ENCODE measurements at places on chromosomes 6 and 20.

GRCh38 chr20:4412216-4412615 is 309.5 kb upstream of the PRND start:
- DNase-seq, result no peak

- DNase-seq, result no peak
Observed at GRCh38 chr6:137973201-137973600, 106.1 kb downstream of the TNFAIP3 start.

- DNase-seq, result no peak
Observed at GRCh38 chr20:19786311-19786710, 28.3 kb downstream of the RIN2 start.

DNA sequence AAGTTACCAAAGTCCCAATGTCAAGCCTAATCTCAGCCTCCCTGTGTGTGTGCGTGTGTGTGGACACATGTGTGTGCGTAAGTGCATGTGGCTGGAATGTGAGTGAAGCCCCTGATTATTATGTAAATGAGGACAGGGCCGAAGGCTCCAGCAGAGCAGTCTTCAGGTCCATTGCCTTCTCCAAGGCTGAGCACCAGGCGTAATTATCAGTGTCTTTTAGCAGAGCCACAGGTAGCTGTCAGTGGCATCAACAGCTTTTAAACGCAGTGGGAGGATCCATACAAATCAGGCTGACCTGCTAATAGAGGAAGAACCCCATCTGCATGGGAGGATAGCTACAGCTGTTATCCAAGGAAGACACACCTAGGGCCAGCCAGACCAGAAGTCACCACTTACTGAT is 324.3 kb upstream of the MOCS1 start:
- no peak for DNase-seq

DNA sequence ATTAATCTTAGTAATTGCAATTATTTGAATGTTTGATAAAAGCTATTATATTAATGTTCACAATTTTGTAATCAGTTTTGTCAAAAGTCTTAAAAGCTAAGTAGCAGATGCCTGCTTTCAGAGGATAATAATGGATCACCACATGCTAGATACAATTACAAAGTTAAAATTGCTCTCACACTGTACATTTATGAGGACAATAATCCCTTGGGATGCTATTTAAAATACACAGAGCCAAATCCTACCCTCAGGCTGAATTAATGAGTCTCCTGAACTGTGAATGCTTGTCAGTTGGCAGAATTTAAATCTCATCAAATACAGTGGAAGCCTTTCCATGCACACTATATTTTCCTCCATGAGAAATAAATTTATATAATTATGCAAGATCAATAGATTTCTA is 153.3 kb upstream of the SYNCRIP start:
- DNase-seq, result no peak

DNA sequence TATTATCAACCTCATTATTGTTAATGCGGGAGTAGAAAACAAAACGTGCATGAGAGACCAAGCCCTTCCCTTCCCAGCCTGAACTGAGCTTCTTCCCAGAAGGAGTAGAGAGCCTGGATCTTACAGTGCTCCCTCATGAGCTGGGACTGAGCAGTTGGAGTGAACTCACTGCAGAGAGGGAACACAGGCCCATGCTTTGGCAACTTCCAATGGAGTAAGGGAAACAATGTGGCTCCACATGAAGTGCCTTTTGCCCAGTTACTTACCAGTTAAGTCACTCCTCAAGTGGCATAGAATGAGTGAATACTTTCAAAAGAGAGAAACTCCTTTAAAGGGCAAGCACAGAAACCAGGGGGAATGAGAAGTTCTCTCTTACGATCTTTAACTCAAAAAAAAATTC is 12.4 kb downstream of the FHL5 start:
- no peak for DNase-seq

DNA sequence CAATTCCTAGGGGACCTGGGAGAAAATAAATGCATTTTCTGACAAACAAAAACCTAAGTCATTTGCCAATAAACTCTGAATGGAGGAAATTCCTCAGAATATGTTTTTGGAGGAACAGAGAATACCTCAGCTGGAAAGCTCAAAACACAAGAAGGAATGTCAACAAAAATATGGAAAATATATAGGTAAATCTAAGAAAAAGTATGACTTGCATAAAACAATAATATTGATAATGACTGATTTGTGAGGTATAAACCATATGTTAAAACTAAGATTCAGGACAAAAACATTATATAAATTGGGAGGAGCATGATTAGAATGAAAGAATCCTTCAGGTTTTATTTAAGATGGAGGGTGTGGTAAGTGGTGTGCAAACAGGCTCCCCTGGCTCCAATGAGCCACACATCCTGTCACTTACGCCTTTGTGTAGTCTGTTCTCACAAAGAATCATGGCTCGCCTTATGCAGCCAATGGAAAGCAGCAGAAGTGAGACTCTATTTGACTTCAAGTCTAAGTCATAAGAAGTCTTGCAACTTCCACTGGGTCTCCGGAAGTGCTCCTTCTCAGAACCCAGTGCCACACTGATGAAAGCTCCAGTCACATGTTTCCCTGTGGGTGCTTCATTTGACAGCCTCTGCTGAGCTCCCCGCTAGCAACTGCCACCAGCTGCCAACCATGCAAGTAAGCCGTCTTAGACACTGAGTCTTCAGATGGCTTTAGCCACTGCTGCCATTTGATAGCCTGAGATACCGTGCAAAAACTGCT is 8.1 kb downstream of the CFAP61 start:
- no peak for DNase-seq

DNA sequence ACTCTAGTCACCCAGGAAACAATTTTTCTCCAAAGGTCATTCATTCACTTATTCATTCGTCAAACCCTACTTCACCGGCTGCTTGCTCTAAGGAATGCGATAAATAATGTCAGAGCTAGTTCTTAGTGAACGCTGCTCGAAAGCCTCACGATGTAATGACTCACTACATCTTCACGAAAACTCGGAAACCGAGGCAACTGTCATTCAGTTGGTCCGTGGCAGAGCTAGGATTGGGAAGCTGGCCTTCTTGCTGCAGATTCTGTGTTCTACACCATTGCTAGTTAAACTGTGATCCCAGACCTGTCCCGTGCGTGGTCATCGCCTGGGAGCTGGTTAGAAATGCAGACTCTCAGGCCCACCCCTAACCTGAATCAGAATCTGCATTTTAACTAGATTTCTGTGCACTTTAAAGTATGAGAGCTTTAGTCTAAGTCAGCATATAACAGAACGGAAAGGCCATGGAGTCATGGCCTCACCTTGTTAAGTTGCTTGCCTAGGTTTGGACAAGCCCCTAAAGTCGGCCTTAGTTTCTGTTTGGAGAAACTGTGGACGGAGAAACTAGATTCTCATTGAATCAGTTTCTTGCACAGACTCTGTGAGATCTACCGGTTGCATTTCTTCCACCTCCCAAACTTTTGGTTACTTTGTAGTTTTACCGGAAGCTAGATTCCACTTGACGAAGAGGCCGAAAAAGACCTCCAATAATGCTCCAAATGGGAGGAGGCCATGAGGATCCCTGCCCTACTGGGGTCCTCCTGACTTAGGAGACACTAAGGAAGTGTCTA is 651 bp upstream of the CCND3 start:
- DNase-seq, result no peak

GRCh38 chr6:81126150-81126549 is 626.3 kb downstream of the TENT5A start:
- DNase-seq, result no peak

All from COLO829 (cell line).